Omental fat pad (tissue), 4 donors: ENCODE measurements at places on chromosomes 1 and 21. TPM values are rescaled to one million over a fixed set of nuclear protein-coding genes. Genes with fewer than 3 reads are reported as not detected.

FLG gene
- not detected for total RNA-seq

MPZ gene
- 9.0 TPM for total RNA-seq

ZBTB37 gene
- total RNA-seq: 14.5 TPM

NPPA gene
- total RNA-seq: not detected

ZNF695 gene
- 0.95 TPM for total RNA-seq

C4BPA gene
- not detected for total RNA-seq

IL12RB2 gene
- total RNA-seq: 2.0 TPM

NBPF6 gene
- total RNA-seq: not detected

IFNLR1 gene
- 4.6 TPM for total RNA-seq
